ENCODE measurements at places on chromosomes 2 and 18. TPM values are rescaled to one million over a fixed set of nuclear protein-coding genes. Genes with fewer than 3 reads are reported as not detected.

The PROKR1 gene
- not detected for total RNA-seq

The LDAH gene
- 6.0 TPM for total RNA-seq

The RPIA gene
- 5.1 TPM for total RNA-seq

The PRSS56 gene
- total RNA-seq, result 0.20 TPM

The ATF2 gene
- total RNA-seq, result 22.3 TPM

The MFSD6 gene
- total RNA-seq, result 57.2 TPM

The DSC1 gene
- total RNA-seq, result 75.3 TPM

The MC5R gene
- not detected for total RNA-seq

The G6PC2 gene
- total RNA-seq, result not detected

The PAX8 gene
- 1.2 TPM for total RNA-seq
